ENCODE measurements at places on chromosomes 6 and 20.

DNA sequence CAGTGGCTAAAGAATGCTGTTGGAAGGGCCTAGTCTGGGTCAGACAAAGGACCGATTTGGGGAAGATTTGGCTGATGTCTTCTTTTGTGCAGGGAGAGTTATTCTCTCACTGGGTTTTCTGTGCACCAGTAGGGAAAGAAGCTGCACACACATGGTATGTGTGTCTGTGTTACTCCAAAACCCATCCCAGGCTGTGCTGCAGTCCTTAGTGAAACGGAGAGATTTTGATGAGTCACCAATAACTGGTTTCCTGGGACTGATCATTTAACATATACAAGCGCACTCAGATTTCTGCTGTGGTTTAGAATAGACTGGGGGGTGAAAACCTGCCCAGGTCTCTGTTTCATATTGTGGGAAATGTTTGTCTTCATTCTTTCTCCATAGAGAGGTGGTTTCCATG lies 1049.8 kb downstream of the KIF16B start:
- no peak for DNase-seq

DNA sequence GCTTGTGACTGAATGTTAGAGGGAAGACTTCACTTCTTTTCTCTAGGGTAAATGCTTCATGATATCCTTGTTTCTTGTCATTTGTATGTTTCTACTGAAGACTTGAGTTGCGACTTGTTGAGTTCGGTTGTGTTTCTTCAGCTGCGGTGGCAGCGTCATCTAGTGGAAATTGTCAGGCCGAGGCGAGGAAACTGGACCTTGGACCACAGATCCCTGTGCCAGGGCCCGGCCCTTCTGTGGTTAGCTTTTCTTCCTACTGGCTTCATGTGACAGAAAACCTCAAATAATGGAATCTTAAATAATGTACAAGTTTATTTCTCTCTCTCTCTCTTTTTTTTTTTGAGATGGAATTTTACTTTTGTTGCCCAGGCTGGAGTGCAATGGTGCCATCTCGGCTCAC lies 12.4 kb downstream of the MTHFD1L start:
- DNase-seq = no peak

GRCh38 chr6:114304304-114304887 lies 38.4 kb downstream of the HS3ST5 start:
- peak; percentile 17 for DNase-seq

GRCh38 chr6:26152226-26153101 lies 65.2 kb downstream of the HFE start:
- no peak for DNase-seq

All from common myeloid progenitor, CD34-positive (primary cell).